NCI-H187 (cell line): ENCODE measurements at places on chromosomes 5 and 9.

- DNase-seq: no peak
Observed at GRCh38 chr9:37987467-37987981, 81.5 kb downstream of the SHB start.

DNA sequence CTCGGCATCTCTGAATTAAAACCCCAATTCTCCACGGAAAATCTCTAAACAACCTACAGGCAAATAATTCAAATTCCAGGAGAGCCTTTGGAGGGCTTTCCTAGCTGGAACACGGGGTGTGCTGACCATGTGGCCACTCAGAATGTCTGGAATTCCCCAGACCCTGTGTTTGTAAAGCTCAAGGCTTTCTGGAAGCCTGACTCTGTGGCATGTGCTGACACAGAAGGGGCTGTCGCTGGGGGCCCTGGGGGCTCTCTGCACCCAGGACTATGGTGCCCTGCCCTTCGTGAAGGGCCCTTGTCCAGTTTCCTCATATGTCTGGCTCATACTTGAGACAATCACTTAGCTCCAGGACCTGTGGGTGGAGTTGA lies 29.0 kb upstream of the BOD1 start:
- DNase-seq: no peak

GRCh38 chr9:95822583-95823431 lies 52.7 kb upstream of the ERCC6L2 start:
- DNase-seq: no peak

GRCh38 chr9:84697042-84697441 lies 27.5 kb downstream of the NTRK2 start:
- no peak for DNase-seq

DNA sequence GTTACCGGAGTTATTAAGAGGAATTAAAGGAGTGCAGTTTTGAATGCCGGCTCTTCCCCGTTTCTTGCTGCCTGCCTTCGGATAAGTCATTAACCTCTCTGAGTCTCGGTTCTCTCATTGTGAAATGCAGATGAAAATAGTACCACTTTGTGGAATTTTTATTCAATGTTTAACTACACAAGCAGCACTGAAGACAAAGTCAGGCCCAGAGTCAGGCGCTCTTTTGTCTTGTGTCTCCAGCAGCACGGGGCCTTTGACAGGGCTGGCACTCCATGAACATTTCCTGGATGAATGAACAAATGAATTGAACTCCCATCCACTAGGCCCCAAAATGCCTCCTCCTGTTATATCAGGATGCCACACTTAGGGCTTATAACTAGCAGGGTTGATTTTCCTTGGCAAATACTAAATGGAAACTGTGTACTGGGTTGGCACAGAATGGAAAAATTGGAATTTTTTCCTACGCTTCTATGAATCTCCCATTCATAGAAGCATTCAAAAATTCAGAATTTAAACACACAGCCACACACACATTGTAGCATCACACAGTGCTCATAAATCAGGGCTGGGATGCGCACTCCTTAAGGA lies 332.8 kb downstream of the MLLT3 start:
- no peak for DNase-seq

DNA sequence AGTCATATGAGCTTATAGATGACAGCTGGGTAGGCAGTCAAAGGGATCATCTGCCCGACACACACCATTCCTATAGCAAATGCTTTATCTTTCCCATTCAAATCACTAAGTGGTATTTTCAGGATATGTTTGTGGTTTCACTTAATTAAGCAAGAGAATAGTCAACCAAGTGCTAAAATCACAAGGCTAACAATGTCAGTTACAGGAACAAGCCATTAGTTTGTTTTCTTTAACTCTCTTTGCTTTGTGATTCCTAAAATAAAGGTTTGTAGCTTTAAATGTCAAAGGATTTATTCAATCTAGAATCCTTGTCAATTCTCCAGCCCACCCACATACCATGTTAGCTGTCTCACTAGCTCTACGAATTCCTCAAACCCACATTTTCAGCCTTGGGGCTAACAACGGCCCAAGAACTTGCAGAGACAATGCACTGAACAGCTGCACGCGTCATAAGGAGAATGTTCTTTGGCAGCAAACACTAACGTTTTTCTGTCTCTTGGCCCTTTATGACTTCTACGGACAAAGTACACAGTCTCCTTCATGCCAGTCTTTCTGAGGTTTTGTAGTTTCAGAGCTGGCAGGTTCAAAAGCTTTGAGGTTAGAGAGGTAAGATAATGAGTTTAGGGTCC lies 56.6 kb downstream of the ELAVL2 start:
- DNase-seq: no peak

DNA sequence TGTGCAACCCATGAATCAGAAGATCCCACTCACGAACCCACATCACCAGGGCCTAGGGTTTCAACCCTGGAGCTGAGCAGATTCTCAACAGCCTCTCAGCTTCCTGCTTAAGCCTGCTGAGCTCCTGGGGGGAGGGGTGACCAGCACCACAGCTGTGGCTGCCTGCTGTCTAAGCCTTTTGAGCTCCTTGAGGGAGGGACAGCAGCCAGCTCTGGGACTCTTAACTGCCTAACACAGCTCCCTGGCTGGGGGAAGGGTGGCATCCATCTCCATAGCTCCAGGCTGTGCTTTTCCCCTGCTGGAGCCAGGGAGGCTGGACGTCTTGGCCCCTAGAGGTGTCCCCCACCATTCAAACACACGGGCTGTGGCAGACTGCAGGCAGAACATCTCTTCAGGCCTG lies 250.3 kb downstream of the DMAC1 start:
- DNase-seq: peak; percentile 47

DNA sequence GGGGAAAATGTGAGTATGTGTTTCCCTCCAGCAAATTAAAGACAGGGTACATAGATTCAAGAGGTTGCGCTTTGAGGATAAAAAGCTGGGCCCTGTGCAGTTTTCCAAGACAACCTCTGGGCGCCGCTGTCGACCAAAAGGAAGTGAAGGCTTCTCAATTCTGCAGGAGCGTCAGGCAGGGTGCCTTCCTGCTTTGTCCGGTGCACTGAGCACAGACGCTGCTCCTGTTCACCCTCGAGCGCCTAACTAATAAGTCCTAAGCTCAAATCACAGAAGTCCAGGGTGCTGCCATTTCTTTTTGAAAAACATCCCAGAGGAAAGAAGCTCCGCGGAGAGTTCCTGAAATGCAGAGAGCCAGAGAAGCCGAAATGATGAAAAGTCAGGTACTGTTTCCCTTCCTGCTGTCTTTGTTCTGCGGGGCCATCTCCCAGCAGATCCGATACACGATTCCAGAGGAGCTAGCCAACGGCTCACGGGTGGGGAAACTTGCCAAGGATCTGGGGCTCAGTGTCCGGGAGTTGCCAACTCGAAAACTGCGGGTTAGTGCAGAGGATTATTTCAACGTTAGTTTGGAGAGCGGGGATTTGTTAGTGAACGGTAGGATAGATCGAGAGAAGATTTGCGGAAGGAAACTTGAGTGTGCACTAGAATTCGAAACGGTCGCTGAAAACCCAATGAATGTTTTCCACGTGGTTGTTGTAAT lies at the start of gene PCDHGB1:
Gene PCDHGB1, plus strand, starts transcription at position 183 of the 703 bp plus-strand sequence. Its CDS starts 162 bp downstream, at position 345.
- peak; percentile 40 for DNase-seq

- no peak for DNase-seq
Observed at GRCh38 chr9:107049803-107050184, 186.8 kb downstream of the ZNF462 start.
